Lung (tissue), 17 donors: ENCODE measurements at places on chromosomes 2 and 18. TPM values are rescaled to one million over a fixed set of nuclear protein-coding genes. Genes with fewer than 3 reads are reported as not detected.

C1QL2 gene
- 0.03 TPM for polyA plus RNA-seq

STPG4 gene
- 0.06 TPM for polyA plus RNA-seq

NYAP2 gene
- polyA plus RNA-seq: 0.21 TPM

RUFY4 gene
- polyA plus RNA-seq: 0.57 TPM

SERPINB12 gene
- not detected for polyA plus RNA-seq
